ENCODE measurements at places on chromosomes 16 and 17.
A peak's percentile ranks its signal among the peaks of the same experiment; 100 is the strongest.

DNA sequence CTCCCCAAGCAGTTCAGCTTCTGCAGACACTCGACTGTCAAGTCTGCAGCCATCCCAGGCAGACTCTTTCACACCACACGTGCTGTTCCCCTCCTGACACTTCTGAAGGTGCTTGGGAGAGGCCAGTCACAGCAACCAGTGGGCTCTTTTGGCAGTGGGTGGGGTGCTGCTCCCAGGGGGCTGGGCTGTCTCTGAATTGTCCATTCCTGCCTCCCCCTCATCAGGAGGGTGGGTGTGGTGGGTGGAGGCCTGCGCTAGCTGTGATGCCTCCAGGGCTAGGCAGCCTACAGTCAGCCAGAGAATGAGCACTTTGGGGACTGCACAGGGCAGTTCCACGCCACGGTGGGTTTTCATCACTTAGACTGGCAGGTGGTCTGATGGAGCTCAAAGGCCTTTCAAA, 10.3 kb downstream of the STARD3 start:
- no peak for DNase-seq

DNA sequence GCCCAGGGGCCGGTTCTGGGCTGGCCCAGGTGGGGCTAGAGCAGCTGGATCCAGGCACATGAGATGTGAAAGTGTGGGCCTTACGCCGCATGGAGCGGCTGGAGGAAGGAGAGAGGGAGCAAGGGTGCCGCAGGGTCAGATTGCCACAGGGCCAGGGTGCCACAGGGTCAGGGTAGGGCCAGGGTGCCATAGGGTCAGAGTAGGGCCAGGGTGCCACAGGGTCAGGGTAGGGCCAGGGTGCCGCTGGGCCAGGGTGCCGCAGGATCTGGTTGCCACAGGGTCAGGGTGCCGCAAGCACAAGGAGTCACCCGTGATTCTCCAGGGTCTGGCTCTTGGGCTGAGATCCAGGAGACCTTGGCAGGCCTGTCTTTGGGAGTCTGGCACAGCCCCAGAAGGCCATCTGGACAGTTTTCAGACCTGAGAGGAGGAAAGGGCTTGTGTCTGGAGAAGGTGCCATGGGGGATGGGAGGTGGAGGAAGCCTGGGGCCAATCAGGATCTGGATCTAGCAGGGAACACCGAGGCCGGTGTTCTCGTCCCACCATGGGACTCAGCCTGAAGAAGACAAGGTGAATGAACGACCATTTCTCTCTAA, 13.1 kb upstream of the LASP1NB start:
- no peak for DNase-seq

DNA sequence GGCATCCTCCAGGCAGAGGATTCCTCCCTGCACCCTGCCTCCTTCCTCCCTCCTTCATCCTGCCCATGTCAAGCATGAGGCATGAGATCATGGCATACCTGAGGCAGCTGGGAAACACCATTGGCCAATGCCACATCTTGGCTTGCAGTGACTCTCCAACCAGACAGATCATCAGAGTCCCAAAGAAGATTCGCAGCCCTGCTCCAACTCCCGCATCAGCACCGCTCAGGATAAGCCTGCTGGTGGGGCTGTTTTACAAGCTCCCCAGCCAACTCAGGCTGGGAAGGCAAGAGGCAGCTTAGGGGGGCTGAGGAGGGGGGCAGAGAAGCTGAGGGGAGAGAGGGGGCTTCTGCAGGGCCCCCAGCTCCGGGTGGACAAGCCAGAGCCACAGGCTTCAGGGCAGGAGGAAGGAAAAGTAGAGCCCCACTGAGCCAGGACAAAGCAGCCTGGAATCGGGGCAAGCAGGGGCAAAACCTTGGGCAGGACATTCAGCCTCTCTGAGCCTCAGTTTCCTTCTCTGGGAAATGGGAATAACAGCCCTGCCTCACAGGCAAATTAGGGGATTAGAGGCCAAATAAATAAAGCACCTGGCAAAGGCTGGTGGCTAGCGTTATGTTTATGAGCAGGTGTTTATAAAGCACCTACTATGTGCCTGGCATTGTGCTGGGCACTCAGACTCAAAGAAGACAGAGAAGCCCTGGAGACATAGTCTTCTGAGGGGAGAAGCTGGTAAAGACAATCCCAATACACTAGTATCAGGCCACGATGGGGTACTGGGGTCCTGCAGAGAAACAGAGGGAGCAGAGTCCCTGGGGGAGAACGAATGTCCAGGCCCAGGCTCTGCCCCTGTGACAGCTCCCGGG, 88.1 kb downstream of the GOSR1 start:
- DNase-seq, result no peak

GRCh38 chr17:30148376-30148775, 31.8 kb downstream of the NSRP1 start:
- DNase-seq, result no peak

GRCh38 chr16:35735403-35736251, 2276.2 kb downstream of the TP53TG3F start:
- no peak for DNase-seq

GRCh38 chr17:79902146-79902791, 63.0 kb upstream of the CBX4 start:
- no peak for DNase-seq

GRCh38 chr17:15091825-15092224, 173.3 kb downstream of the PMP22 start:
- no peak for DNase-seq

GRCh38 chr17:30476726-30477082, 504 bp upstream of the GOSR1 start:
- DNase-seq, result no peak

GRCh38 chr16:20675488-20676267, 21.8 kb downstream of the ACSM1 start:
- peak; percentile 34 for DNase-seq

GRCh38 chr17:64736804-64737492, 74.8 kb upstream of the SMURF2 start:
- no peak for DNase-seq

- DNase-seq, result no peak
Observed at GRCh38 chr16:65545413-65545956, 423.6 kb upstream of the CDH11 start.

DNA sequence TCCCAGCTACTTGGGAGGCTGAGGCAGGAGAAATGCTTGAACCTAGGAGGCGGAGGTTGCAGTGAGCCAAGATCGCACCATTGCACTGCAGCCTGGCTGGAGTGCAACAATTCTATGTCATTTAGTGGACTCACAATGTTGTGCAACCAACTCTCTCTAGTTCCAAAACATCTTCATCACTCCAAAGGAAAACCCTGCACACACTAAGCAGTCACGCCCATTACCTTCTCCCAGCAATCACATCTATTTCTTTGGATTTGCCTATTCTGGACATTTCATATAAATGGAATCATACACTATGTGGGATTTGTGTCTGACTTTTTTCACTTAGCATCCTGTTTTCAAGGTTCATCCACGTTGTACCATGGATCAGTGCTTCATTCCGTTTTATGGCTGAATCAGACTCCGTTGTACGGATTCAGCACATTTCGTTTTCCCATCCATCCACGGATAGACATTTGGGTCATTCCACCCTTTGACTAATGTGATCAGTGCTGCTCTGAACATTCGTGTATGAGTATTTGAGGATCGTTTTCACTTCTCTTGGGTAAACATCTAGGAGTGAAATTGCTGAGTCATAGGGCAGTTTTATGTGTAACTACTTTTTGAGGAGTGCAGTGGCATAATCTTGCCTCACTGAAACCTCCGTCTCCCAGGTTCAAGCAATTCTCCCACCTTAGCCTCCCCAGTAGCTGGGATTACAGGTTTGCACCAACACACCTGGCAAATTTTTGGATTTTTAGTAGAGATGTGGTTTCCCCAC, 45.4 kb upstream of the EMP2 start:
- no peak for DNase-seq

GRCh38 chr17:72614871-72615626, 477.4 kb downstream of the SLC39A11 start:
- DNase-seq, result no peak

- DNase-seq, result no peak
Observed at GRCh38 chr16:77610496-77610895, 111.8 kb upstream of the NUDT7 start.

DNA sequence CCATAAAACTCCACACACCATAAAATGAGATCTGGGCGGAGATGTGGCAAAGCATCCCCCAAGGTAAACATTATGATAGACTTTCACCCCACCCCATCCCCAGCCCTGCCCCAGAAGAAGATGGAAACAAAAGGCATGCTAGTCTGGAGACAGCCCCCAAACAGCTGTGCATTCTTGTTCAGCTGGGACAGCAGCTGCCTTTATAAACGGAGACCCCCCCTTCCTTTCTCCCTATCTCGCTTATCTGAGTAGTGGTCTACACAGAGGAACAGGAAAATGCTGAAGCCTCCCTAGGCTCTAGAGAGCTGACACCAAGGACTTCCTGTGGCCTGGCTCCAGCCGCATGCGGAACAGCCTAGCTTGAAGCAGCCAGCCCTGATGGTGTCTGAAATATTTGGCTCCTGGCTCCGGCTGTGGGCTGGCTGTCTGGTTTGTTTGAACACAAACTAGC, 190.3 kb upstream of the ANKFN1 start:
- no peak for DNase-seq

GRCh38 chr16:11986521-11987057, 10.1 kb downstream of the SNX29 start:
- no peak for DNase-seq

- peak; percentile 81 for DNase-seq
Observed at GRCh38 chr17:70563281-70563820, 394.0 kb downstream of the KCNJ2 start.

DNA sequence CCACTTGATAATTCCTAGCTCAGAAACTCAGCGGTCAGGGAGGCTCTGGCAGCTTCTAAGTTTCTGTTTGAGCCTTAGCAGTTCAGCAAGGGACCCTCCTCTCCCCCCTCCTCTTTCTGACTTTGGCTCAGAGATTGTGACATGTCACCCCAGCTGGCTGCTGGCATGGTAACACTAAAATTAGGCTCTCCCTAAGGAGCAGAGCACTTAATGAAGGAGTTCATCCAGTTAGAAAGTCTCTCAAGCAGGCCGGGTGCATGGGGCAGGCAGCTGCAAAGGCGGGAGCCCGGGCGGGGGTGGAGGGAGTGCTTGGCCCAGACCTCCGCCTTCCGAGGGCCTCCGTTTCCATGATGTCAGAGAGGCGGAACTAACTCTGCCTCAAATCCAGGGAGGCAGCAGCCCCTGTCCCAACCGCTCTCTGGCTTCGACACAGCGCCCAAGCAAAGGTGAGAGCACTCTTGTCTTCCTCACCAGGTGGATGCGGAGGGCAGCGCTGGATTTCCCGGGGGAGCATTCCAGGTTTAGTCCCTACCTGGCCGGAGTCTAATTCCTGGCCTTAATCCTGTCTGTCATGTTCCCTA, 128.0 kb upstream of the PLCG2 start:
- peak; percentile 75 for DNase-seq

- DNase-seq, result peak; percentile 81
Observed at GRCh38 chr16:88617268-88618031, 20.9 kb upstream of the IL17C start.

- DNase-seq, result peak; percentile 76
Observed at GRCh38 chr17:72725433-72726068, 366.9 kb downstream of the SLC39A11 start.

DNA sequence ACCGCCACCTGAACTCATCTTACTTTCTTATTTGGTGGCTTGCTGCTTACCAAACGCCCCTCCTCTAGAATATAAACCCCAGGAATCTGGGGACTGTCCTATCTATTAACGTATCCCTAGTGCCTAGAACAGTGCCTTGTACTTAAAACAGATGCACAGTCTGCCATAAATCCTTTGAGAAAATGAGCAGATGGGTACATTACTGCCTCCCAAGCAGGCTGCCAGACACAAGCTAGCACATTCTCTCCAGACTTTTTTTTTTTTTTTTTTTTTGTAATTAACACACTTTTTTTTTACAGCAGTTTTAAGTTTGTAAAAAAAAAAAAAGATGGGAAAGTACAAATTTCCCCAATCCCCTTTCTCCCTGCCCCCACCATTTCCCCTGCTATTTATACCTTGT, 57.3 kb upstream of the RPL38 start:
- DNase-seq, result no peak

DNA sequence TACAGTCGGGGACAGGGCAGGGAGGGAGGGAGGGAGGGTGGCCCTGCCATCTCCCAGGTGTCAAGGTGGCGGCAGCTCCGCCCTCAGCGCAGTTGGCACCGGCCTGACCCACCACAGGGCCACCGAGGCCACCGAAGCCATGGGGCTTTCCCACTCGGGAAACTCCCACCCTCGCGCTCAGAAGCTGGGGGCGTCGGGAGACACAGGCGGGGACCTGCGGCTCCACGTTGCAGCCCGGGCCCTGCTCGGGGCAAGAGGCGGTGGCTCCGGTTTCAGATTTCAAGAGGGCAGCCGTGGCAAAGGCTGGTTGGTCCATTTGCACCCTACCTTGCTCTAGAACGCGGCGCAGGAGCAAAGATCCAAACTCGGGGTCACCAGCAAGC, 544 bp downstream of the CYB561 start:
- DNase-seq, result peak; percentile 57

GRCh38 chr16:80230328-80231120, 310.3 kb upstream of the DYNLRB2 start:
- no peak for DNase-seq

DNA sequence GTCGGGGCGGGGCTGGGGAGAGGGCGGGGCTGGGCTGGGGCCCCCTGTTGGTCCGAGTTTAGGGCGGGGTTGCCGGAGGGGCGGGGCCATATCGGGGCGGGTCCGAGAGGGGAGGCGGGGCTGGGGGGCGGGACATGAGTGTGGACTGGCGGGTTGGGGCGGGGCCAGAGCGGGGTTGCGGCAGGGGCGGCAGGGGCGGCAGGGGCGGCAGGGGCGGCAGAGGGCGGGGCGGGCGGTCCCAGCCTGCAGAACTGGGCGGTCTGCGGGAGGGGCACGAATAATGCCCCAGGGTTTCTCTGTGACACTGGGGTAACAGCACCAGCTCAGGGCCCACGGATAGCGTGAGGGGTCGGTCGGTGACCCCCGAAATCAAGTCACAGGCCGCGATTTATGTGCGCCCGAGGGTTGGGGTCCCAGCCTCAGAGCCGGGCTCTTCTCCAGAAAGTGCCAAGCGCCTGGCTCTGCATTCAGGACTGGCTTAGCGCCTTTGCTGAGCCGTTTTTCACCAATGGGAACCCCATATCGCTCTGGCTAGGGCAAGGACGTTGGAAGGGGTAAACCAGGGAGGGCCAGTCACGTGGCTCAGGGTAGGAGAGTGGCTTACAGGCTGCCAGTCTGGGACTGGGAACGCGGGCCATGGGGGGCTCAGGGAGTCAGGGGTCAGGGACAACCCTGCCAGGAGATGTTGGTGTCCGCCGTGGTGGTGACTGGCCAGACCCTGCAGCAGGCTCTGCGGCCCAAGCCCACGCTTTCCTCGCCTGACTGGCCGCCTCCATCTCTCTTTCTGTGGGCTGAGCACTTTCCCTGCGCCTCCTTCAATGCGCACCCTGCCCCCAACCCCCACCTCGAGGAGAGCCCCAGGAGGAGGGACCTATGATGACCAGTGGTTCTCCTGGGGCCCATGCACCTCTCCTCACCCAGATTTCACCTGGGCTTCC, 1.2 kb upstream of the METTL26 start:
- no peak for DNase-seq

DNA sequence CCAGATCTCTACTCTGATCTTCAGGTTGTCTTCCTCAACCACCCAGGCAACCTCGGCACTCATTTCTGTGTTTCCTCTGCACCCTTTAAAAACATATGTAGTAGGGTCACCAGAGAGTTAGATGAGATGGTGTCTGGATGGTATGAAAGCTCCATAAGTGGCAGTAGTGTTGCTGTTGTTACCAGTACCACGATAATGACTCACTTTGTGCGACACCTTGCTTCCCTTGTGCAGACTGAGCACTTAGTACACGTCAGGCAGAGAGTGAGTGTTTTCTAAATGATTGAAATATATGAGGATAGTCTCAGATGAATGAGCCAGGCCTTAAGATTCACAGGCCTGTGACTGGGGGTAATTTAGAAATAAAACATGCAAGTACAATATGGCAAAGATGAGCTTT, 188.7 kb downstream of the MAF start:
- no peak for DNase-seq

- no peak for DNase-seq
Observed at GRCh38 chr17:8273884-8274444, 14.5 kb upstream of the RANGRF start.

Measured in NCI-H2081 (cell line).